ENCODE measurements at places on chromosomes 4 and X.

GRCh38 chrX:119036107-119037029 is 36.4 kb upstream of the CT47C1 start:
- no peak for DNase-seq

GRCh38 chr4:4415806-4416805 is 29.2 kb downstream of the NSG1 start:
- no peak for DNase-seq

GRCh38 chrX:46758163-46758955 is 559 bp downstream of the SLC9A7 start:
- DNase-seq, result no peak

DNA sequence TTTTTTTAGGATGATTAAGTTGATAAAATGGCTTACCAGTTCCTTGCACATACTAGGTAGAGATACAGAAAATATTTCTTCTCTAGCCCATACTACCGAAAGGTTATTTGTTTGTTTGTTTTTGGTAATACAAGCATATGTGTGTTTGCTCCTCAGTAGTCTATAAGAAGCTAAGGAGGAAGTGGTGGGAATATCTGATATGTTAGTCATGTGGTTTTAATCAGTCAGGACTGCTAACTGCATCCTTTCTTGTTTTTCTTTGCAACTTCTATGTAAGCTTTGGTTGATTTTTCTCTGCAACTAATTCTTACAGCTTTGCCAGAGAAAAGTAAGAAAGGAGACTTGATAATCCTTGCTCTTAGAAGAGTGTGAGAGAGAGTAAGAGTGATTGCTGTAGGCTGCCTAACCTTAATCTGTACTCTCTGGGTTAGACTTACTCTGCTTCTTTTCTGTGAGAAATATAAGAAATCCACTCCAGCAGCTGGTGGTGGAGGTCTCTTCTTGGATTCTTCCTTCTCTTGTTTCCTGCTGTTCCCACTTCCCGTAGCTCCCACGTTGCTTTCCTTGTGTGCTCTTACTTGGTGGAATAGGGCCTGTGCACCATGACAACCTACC is 28.3 kb downstream of the SEPTIN11 start:
- DNase-seq, result no peak

GRCh38 chr4:84967243-84967690 is 777 bp upstream of the WDFY3 start:
- DNase-seq, result peak; percentile 11

DNA sequence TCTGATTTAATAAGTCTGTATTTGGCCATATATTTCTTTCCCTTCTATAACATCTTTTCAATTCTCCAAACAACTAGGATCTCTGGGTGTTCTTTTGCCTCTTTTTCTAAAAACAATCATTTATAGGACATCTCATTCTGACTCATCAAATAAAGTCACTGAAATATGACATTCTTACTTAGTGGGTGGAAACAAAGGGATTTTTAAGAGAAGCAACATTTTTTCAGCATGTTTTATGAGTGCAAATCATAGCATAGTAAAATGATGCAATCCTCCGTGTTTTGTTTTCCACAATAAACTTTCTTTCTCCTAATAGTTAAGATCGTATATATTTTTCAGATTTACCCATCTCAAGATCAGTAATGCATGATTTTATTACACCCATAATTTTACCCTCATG is 179.8 kb downstream of the SPCS3 start:
- DNase-seq, result peak; percentile 12

- peak; percentile 75 for DNase-seq
Measured at GRCh38 chr4:153748378-153748777, 11.4 kb downstream of the RNF175 start.

DNA sequence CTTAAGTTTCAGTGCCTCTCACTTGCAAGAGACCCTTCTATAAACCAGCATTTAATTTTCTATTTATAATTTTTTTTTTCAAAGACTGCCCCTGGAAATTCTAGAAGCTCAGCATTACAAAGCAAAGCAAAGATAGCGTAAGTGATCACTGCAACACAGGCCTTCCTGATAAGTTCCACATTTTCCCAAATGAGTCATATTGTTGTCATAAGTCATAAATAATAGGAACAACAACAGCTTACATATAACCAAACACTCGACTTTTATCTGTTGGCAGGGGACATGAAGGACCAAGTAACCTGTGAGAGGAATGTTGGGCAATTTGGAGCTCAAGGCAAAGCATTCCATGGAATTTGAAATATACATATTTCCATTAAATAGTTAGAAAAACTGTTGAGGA is 815.5 kb downstream of the DMD start:
- no peak for DNase-seq

- peak; percentile 4 for DNase-seq
Measured at GRCh38 chr4:163697121-163697520, 202.6 kb downstream of the TMA16 start.

DNA sequence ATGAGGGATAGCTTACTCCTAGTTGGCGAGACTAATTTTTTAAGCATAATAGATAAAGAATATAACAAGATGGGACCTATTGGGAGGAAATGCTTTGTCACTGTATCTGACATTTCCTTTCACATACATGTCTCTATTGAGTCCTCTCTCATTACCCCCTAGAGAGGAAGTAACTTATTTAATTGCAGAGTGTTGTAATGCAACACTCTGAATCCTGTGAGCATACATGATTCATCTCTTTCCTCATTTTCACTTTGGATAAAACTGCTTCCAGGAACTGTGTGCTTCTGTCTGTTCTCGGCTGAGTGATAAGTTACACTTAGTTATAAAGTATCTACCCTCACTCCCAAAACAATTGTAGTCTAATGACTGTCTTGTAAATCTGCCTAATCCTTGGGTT is 266.1 kb upstream of the ANXA10 start:
- DNase-seq, result no peak

DNA sequence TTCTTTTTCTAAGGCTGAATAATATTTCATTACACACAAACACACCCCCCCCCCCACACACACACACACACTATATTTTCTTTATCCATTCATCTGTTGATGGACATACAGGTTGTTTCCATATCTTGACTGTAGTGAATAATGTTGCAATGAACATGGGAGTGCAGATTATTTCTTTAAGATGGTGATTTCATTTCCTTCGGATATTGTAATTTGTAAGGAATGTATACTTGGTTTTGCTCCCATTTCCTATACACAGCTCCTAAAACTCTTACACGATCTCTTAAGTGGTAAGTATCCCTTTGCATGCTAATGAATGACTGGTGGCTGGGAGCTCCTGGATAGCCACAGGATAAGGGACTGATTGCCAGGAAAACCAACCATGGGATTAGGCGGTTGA is 14.7 kb upstream of the RBMXL3 start:
- no peak for DNase-seq

GRCh38 chrX:115318139-115318538 is 28.6 kb downstream of the LUZP4 start:
- no peak for DNase-seq

DNA sequence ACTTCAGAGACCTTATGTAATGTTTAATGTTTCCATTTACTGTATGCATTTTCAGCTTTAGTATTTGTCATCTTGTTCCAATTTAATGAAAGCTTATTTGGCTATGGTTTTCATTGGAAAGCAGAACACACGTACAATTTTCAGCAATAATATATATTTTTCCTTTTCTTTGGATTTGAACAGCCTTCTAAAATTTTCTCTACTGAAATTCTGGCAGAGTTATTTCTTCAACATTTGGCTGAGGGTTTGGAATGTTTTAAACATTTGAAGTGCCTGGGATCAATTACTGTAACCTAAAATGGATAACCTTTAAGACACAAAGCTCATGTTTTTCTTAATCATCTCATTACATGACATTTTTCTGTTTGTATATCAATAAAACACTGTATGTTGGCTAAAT is 156.9 kb downstream of the TENM3 start:
- DNase-seq, result no peak

DNA sequence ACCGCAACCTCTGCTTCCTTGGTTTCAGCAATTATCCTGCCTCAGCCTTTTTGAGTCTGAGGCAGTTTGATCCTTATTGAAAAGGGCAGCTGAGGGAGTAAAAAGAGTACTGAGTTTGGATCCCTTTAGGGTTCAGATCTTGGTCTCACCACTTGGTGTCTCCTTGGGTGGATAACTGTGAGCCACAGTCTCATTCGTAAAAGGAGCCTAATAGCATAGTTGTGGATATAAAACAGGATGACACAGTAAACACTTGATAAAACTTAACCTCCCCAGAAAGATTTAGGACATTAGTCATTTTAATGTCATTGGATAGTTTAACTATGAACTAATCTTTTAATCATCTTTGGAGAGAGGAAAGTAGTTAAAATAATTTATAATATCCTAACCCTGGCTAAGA is 173.0 kb downstream of the ANK2 start:
- DNase-seq, result peak; percentile 27

DNA sequence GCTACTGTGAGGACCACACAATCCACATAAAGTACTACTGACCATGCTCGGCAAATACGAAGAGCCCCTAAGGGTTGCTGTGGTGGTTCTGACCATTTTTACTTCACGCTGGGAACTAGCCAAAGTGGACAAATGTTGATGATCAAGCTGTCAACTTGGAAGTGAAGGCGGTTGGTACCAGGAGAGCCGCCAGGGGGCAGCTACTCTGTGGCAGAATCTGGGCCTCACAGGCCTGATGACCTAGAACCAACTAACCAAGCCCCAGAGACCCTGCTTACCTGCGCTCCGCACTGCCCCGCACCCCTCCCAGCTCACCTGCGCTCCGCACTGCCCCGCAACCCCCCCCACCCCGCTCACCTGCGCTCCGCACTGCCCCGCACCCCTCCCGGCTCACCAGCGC is 5.6 kb downstream of the GAK start:
- no peak for DNase-seq

DNA sequence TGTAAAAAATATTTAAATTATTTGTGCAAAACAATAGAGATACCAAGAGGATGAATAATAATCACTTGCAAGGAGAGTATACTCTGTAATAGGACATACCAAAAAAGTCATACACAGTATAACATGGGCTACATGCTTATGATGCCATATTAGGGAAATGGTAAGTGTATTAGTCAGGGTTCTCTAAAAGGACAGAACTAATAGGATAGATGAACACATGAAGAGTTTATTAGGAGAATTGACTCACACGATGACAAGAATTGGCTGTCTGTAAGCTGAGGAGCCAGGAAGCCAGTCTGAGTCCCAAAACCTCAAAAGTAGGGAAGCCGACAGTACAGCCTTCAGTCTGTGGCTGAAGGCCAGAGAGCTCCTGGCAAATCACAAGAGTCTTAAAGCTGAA is 151.2 kb downstream of the DTHD1 start:
- DNase-seq, result no peak

GRCh38 chr4:115154826-115155225 is 41.4 kb upstream of the NDST4 start:
- peak; percentile 12 for DNase-seq

- DNase-seq, result peak; percentile 68
Measured at GRCh38 chr4:141713771-141714445, 77.5 kb downstream of the IL15 start.

- DNase-seq, result no peak
Measured at GRCh38 chr4:138161351-138161750, 80.8 kb downstream of the SLC7A11 start.

DNA sequence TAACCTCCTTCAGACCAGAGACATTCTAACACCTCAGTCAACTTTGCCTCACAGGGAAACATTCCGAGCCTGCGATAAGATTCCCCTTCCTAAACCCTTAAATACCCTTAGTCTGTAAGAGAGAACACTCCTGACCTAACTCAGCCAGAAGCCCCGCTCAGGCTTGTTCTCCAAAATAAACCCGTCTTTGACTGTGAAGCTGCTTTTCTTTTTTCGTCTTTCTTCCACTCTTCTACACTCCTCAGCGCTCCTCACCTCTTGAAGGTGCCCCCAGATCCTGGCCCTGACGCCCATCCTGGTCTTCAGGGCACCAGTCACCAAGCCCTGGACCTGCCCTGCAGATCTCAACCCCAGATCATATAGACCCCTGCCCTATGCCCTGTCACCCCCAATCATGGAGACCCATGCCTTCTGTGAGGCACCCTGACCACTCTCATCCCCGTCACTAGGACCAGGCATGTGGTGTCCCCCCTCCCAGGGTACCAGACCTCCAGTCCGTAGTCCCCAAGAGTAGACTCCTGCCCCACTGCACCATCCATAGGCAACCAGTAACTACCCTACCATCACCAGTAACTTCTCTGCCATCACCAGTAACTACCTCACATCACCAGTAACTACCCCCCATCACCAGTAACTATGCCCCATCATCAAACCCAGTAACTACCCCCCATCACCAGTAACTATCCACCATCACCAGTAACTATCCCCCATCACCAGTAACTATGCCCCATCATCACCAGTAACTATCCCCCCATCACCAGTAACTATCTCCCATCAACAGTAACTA is 3.5 kb downstream of the ASMTL start:
- no peak for DNase-seq

DNA sequence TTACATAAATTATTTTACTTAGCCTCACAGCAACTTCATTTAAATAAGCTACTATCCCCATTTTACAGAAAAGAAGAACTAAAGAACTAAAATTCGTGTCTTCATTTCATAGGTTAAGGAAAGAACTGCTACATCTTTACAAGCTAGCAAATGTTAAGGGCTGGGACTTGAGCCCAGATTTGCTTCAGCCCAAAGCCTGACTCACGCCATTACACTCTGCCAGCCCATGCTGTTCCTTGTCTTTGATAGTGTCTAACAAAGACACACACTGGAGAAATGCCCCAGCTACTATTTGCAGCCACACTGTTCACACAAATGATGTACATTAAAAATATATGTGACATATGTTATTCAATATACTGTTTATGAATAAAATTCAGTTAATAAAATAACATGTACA is 29.0 kb upstream of the ERVMER34-1 start:
- no peak for DNase-seq

GRCh38 chr4:25430630-25431029 is 53.6 kb downstream of the ANAPC4 start:
- DNase-seq, result no peak

GRCh38 chr4:15694431-15694830 is 8.4 kb upstream of the BST1 start:
- DNase-seq, result no peak
